ENCODE measurements at places on chromosomes 2 and 18.

DNA sequence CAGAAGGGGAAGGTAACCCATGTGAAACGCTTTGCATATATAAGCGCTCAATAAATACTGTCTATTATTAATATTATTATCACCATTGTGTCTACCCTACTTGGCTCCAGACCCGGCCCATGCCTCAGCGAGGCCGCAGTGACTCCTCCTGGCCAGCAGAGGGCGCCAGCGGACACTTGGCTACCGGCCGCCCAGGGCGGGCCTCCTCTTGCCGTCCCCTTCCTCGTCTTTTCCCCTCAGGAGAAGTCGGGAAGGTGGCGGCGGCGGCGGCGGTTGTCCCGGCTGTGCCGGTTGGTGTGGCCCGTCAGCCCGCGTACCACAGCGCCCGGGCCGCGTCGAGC is at the start of gene AGFG1:
TSS of gene AGFG1 (plus strand) at position 233 of the 341 bp plus-strand sequence. CDS start 266 bp downstream, outside the sequence.
- DNase-seq = peak; percentile 78

DNA sequence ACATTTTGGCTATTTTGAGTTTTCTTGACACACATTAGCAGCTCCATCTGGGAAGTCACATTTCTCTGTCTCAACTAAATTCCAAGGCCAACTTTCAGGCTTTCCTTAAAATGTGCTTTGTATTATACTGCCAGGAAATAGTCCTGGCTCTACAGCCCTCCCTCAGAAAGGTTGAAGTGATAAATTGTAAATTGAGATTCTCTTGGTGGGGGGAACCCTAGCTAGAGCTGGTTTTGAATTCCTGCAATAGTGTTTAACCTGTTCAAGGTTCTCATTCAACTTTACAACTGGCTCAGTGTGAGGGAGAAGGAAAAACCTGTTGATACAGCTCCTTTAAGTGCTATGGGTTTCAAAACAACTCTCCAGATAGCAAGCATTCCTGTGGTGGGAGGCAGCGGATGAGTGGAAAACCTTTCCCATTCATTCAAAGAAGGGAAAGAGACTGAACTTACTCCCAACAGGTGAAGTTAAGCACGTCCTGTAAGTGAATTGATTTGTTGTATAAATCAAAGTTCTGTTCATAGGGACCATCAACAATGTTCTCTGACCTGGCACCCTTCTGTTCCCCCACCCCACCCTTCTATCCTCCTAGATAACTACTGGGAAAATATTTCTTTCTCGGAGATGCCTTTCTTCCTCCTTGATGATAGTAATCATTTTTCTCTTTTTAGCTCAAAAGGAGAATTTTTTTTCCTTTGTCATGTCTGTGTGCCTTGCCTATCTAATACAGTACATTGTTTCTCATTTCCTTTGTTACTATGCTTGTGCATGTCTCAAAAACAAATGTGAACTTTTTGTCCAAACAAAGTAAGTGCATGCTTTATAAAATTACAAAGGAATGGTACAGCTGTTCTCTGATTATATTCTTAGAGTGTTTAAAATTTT is 44.2 kb upstream of the SLC39A10 start:
- no peak for DNase-seq

DNA sequence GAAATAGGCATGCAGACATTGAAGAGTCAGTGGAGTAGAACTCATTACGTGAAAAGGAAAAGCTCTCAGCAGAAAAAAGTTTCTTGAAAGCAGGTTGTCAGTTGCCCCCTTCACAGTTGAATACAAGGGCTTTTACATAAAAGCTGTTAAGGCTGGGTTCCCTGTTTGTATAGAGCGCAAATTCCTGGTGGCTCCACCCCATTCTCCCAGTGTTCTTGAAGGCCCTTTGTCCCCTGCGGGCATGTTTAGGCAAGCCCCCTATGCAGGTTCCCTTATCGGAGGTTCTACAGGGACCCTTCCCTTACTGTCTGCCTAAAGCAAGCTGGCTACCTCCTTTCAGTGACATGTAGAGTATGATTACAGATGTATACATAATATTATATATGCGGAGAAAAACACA is 497.2 kb upstream of the SYT4 start:
- DNase-seq = no peak

GRCh38 chr2:189370719-189371118 is 70.6 kb upstream of the WDR75 start:
- no peak for DNase-seq

- no peak for DNase-seq
Measured at GRCh38 chr2:118731413-118731812, 116.0 kb downstream of the EN1 start.

- no peak for DNase-seq
Measured at GRCh38 chr2:212021947-212022346, 516.7 kb downstream of the ERBB4 start.

DNA sequence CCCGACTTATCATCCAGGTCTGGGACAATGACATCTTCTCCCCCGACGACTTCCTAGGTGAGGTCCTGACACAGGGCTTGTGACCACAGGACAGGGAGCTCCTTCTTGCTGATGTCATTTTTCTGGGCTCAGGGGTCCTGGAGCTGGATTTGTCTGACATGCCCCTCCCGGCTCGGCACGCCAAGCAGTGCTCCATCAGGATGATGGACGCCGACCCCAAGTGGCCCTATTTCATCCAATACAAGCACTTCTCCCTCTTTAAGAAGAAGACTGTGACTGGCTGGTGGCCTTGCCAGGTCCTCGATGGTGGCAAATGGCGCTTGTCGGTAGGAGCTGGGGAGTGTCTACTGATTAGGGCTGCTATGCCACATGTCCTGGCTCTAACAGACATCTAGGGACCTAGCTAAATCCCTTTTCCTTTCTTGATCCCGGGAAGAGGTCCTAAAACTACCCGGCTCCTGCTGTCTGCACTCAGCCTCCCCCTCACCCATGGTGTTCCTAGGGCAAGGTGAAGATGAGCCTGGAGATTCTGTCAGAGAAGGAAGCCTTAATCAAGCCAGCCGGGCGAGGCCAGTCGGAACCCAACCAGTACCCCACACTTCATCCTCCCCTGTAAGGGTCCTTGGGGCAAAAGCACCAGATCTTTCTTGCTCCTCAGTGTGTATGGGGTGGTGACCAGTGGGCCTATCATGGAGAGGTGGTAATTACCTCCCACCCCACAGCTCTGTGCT is 36.7 kb downstream of the LMAN2L start:
- DNase-seq = no peak

DNA sequence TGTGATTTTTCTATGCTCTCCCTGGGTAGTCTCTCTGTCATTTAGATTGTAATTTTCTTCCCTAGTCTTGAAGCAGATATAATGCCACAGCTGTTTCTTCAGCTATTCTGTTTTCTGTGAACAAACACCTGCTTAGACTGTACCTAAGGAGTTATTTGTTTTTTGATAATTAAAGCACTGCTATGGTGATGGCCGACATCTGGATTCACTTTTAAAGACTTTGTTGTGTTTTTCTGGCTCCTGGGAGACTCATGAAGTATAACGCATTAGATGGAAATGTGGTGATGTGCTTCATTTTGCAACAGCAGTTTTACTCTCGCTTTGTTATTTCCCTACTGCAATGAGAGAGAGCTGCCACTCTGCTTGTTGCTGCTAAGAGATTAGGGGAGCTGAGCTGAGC is 15.7 kb upstream of the C2orf69 start:
- DNase-seq = no peak

GRCh38 chr2:163593982-163594381 is 141.8 kb downstream of the FIGN start:
- no peak for DNase-seq

DNA sequence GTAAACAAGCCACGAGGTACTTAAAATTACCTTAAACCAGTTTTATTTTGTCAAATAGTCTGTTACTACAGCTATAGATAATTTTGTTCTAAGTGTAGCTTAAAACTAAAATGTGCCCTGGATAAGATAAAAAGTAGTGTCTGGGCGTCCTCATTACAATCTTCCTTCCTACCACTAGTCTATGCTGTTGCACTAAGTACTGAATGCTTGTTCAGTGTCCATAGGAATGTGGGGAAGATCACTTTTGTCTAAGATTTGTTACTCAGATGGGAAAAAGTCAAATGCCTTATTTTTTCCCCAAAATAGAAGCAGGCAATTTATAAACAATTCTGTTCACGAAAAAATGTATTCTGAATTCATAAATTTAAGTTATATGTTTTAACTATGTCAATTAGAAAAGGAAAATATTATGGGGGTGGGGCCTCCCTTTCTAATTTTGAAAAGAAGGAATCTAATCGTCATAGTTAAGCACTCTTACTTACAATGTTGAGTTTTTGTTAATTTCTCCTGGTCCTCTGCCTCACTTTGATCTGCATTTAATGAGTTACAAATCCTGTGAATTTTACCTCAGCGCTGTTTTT is 140.4 kb upstream of the VRK2 start:
- DNase-seq = no peak

- DNase-seq = no peak
Measured at GRCh38 chr2:144886862-144887261, 366.9 kb upstream of the ZEB2 start.

GRCh38 chr2:180325416-180326120 is 318.5 kb upstream of the CWC22 start:
- no peak for DNase-seq

DNA sequence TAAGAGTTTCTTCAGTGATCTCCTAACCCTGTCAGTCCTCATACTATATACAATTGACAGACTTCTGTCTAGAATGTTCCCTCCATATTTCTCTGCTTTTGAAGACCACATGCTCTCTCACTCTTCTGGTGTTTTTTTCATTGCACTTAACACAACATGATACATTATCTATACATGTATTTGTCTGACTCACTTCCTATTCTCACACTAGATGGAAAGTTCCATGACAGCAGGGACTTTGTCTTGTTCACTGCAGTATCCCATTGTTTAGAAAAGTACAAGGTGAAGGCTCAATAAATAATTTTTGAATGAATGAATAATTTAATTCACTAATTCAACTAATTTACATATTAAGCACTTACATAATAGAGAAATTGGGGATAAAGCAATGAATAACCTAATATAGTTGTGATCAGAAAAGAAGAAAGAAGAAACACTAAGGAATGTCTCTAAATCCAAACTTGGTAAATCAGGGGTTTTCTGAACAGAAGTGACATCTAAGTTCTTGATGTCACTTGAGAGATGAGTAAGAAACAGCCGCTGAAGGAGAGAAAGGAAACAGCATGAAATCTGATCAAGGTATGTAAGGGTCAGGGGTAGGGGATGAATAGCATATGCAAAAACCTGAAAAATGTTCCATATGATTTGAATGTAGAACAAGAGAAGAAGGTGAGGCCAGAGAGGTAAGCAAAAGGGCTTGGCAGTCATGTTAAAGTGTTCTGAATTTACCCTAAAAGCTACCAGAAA is 42.4 kb downstream of the MBD2 start:
- DNase-seq = no peak
